WTC11 (cell line): ENCODE measurements at places on chromosomes 7 and 10. TPM values are rescaled to one million over a fixed set of nuclear protein-coding genes. Genes with fewer than 3 reads are reported as not detected.

GRCh38 chr7:155533827-155534690 is 12.3 kb downstream of the CNPY1 start:
- peak; percentile 83 for DNase-seq

GRCh38 chr10:9781666-9782065 is 1236.0 kb upstream of the CELF2 start:
- no peak for DNase-seq

GRCh38 chr7:139674752-139675126 is 103.1 kb downstream of the HIPK2 start:
- DNase-seq, result no peak

DNA sequence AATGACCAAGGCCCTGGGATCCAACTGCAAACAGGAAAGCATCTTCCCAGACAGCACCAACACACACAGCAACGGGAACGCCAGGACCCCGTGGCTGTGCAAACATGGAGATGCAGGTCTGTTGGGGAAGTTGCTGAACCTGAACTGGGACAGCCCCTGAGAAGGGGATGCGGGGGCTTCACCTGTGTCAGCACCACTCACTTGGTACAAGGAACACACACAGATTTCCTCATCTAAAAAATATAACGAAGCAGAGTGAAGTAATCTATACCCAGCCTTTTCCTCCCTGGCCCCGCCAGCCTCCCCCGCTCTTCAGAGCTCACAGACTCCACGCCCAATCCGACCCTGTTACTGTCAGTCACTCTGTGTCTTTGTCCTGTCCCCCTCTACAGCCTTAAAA is 93.0 kb downstream of the PTPRN2 start:
- no peak for DNase-seq

GRCh38 chr10:72567421-72567820 is 58.5 kb downstream of the MICU1 start:
- DNase-seq, result no peak

DNA sequence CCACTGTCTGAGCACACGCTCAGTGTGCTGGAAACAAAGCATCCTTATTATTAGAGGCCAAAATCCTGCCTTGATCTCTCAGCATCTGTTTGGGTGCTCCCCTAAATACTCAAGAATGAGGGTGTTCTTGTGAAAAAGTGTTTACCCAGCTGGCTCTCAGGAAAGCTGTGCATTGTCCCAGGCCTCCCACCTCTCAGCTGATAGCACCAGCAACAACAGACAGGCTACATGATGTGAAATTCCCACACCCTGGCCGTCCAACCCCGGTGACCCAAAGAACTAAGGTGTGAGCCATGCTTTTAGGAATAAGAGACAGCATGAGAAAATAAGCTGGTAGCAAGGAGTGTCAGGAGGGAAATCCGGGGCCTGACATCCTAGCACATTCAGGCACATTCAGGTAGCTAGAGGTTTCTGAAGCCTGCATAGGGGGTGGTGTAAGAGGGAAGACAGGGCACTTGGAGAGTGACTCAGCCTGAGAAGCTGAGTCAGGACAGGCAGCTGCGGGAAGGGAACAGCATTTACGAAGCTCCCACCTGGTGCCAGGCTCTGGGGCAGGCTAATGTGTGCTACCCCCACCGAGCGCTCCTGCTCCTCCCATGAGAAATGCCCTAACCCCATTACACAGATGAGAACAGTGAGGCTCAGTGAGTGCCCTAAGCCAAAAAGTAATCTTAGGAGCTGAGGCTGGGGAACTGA is 205.6 kb downstream of the GRID1 start:
- DNase-seq, result no peak

Gene FEZF1
- 11.1 to 20.0 TPM (median 11.6 TPM) in 3 replicates for total RNA-seq

Gene JAKMIP3
- total RNA-seq, result 1.2 to 1.7 TPM (median 1.4 TPM) in 3 replicates

Gene ABCB4
- total RNA-seq, result 0.71 to 1.2 TPM (median 1.1 TPM) in 3 replicates

Gene FAM180A
- not detected in 3 replicates for total RNA-seq
